Cardiac fibroblast (primary cell): ENCODE measurements at places on chromosomes 3 and 15.

DNA sequence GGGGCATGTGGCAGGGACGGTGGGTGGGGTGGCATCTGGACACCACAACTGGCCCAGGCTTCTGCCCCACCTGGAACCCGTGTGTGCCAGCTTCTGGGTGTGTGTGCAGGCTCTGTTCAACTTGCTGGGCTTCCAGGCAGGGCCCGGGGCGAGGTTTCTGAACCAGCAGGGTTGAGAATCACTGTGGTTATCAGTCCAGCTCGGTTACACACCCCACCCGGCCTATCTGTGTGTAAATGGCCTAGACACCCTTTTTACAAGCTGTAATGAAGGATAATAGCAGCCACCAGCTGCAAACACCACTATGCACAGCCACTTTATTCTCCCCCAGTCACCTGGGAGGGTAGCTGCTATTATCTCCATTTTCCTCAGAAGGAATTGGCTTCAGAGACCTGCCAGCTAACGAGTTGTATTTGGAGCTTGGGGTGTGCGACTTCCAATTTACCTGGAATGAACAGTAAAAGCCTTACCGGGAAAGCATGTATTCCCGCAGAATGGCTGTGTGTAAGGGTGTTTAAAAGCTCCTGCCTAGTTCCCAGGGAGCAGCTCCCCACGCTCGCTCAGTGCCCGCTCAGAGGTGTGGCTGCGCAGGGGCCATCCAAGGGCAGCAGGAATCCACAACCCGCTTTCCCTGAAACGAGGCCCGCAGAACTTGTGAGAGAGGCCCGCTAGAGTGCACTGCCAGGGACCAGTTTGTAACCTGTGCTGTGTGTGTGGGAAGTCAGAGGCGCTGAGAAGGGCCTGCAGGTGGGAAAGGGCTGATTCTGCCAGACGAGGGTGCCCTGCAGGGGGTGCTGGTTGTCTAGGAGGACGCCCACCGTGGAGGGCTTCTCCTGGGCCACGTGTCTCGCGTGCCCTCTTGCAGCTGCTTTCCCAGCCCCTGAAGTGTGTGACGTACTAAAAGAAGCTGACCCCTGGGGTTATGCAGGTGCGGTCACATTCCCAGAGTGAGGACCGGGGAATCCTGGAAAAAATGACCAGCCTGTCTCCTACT lies 83.5 kb downstream of the C3orf70 start:
- DNase-seq: no peak

DNA sequence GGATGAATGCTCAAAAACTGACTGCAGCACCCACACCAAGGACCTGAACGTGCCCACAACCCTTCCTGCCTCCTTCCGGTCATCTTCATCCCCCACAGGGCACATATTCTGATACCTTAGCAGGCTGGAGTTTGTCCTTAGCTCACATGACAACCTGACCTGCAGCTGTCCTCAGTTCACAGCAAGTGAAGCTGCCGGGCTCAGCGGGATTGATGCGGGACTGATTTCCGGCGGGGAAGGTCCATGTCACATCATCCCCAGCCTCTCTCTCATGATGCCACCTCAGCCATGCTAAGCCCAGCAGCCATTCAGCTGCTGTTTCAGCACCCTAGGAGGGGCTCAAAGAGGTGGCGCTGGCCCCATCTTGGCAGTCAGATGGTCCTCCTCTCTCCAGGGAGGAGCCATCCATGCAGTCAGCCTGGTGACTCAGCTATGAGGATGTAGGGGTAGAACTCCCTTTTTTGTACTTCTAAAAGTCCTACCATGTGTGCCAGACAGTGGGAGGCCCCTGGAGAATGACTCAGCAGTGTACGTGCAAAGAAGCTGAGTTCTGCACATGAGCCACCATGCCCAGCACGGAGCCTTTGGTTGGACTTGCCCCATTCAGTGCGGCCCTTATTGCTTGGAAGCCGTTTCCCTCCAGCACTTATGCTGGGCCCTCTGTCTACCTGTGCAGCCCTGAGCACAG lies 9.5 kb downstream of the CA12 start:
- DNase-seq: peak; percentile 94

DNA sequence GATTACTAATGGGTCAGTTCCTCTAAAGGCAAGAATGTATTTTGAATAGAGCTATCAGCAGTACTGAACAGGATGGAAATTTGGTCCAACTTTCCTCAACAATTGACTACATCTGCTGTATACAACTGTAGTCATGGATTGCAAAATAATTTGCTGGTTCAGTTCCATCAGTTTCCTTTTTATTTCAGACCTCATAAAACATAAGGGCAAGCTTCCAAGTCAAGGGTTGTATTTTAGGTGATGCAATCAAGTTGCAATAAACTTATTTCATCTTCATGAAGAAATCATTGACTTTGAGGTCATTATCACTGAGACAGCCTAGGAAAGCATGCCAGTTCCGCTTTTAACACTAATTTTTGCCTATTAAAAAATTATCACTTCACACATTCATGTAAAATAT lies 90.4 kb upstream of the TSEN2 start:
- peak; percentile 93 for DNase-seq

DNA sequence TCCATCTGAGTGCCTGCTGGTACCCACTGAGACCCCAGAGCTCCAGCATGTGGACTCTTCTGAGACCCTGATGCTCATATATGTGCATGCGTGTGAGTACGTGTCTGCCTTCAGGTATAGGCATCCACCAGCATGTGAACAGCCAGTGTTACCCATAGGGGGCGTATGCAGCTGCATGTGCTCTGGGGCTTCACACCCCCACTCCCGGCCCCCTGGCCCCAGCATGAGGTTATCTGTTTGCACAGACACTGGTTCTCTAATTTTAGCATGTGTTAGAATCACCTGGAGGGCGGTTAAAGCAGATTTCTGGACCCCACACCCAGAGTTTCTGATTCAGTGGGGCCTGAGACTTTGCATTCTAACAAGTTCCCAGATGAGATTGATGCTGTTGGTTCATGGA lies 824 bp upstream of the CILP start:
- DNase-seq: no peak

DNA sequence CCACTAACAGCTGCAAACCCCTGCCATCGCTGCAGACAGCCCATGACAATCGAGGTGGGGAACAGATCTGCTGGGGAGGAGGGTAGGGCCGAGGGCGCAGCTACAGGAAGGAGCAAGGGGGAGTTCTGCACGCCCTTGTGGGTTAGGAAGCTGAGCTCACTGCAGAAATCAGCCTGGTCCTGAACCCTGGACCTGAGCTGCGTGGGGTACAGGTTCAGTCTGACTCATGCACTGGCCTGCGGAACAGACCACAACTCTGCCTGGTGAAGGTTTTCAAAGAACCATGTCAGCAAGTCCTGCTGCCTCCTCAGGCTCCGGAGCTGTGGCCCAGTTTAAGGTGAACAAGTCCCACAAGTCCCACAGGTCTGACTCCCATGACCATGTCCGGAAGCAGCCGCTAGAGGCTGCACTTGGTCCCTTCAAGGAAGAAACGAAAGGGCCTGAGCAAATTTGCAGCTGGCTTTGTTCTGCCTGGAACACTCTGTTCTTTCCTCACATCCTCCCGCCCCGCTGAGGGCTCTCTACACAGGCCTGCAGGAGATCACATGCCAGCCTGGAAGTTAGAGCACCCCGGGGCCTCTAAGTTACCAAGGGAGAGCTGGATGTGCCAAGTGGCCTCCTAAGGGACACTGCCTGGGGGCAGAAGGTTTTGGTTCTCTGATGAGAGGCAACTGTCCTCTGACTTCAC lies 49.4 kb upstream of the AKAP13 start:
- peak; percentile 96 for DNase-seq

DNA sequence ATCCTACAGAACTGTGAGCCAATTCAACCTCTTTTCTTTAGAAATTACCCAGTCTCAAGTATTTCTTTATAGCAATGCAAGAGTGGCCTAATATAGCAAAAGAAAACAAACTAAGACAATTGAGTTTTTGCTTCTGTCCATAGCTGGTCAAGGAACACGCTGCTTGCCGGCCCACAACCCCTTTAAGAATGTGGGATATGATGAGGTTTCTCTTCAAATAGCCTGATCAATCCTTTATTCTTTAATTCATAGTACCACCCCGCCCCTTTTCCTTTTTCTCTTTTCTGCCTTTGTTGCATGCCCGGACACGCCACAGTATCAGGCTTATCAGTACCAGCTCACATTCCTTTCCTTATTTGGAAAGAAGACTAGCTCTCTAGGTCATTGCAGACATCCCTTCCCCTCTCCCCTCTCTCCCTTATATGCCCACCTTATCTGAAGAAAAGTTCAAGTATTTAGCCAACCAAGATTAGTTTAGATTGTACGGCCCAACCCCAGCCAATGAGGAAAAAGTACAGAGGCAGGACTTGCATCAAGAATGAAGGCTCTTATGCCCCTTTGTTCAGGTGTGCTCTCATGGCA lies 404.5 kb downstream of the OCA2 start:
- no peak for DNase-seq

DNA sequence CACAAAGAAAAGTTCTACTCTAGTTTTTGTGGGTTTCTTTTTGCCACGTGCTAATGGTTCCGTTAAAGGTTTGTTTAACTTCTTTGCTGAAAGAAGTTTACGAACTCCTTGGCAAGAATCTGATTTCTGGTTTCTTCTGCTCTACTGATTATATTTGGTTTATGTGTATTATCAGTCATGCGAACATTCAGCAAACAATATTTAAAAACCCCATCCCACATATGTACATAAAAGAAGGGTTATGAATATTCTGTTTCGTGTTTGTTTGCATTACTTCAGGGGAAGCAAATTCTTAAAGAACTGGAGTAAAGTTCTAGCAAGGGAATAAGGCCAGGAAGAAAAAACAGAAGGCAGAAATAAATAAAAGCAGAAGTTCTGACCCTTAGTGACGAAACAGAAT lies 9.8 kb downstream of the LARS2 start:
- no peak for DNase-seq

DNA sequence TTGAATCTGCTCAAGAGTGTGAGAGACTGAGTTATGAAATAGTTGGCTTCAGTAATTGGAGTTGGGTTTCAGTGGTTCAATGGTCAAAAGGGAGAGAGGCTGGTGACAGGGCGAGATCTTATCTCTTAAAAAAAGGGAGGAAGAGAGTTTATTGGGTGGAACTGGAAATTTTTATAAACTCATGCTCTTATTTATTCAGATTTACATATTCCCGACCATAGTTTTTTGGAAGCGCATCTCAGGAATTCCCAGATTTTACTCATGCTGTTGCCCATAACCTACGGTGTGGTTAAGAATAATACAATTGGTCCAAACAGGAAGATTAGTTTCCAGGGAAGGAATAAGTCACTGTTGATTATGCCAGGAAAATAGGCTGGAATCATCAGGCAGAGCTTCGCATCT lies 41.4 kb downstream of the CD200 start:
- DNase-seq: peak; percentile 73

DNA sequence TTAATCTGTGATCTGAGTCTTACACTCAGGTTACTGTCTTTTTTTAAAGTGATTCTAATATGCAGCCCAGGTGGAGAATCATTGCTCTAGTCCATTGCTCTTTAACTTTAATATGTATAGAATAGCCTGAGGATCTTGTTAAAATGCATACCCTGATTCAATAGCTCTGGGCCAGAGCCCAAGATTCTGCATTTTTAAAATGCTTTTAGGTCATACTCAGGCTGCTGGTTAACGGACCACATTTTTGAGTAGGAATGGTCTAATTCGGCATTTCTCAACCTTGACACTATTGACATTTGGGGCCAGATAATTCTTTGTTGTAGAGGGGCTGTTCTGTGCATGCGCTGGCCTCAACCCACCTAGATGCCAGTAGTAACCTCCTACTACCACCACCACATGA lies 20.9 kb upstream of the FSTL1 start:
- peak; percentile 73 for DNase-seq

DNA sequence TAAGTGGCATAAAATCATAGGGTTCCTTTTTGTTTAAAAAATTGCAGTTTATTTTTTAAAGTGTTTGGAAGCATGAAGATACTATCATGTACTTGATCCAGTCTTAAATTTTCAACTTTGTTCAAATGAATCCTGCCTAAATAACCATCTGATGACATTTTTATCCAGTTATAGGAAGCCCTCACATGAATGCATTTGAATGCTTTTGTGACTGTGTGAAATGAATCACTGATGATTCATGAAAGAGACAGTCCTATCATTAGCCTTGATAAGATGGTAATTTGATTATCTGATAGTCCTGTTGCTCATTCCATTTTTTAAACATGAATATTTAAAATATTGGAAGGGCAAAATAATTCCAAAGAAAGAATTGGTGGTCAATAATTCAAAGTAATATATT lies 401.9 kb upstream of the ROBO2 start:
- DNase-seq: no peak

- no peak for DNase-seq
Observed at GRCh38 chr3:156793400-156793799, 32.8 kb upstream of the LEKR1 start.

DNA sequence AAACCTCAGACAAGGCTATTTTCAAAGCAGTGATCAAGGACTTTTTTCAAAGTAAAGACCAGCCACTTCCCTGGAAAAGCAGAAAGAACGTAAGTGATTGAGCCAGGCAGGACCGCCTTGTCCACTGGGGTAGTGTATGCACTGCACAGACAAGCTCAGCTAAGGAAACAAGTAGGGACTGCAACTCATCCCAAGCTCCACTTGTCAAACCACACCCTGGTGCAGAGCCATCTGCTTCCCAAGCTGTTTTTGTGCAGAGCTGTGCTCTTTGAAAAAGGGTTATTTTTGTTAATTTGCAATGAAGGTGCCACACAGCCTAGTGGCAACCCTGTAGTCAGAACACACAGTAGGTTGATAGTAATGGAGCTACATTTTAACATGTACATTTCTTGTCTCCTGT lies 193.3 kb downstream of the ADAMTS9 start:
- DNase-seq: no peak

DNA sequence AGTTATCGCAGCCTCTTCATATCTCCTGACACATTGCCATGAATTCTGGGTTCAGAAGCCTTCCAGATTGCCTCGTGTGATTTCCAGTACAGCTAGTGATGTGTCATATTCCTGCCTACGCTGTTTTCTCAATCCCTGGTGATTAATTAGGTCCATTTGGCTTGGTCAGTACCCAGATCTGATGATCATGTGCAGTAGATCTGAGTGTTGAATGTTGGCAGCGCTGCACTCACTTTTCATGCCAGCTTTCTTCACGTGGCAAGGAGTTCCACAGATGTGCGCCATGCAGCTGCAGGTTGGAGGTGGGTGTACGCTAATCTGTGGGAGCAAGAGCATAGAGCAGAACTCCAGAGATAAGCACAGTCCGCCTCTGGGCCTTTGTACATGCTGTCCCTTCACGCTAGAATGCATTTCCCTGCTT lies 86.9 kb upstream of the COL6A5 start:
- peak; percentile 34 for DNase-seq

- no peak for DNase-seq
Observed at GRCh38 chr3:139518306-139518705, 21.2 kb downstream of the RBP1 start.

DNA sequence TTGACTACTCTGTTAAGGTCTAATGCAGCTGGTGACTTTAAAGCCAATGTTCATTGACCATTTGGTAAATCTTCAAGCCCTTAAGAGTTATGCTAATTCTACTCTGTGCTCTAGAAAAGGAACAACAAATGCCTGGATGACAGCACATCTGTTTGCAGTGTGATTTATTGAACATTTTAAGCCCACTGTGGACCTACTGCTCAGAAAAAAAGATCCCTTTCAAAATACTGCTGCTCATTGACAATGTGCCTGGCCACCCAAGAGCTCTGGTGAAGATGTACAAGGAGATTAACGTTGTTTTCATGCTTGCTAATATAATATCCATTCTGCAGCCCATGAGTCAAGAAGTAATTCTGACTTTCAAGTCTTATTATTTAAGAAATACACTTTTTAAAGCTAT lies 110.8 kb downstream of the TBC1D5 start:
- DNase-seq: no peak
